ENCODE measurements at places on chromosomes 3 and 15.

DNA sequence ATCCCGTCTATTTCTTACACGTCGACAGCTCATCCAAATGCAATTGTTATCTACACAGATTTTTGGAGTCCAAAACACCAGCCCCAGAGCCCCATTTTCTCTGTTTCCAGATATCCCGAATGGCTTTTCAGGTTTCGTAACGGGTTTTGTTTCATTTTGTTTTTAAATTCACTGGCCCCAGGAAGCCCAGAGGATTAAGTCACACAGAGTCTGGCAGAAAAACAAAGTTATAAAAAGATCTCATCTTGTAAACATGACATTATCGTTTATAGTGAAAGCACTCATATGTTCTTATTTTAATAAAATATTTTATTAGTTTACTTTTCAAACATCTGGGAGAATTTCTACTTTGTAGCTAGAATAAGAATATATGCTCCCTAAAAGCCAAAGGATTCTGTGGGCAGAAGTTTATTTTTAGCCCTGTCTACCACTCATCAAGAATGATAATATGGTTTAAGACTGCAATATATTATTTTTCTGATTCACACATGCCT lies 149.3 kb upstream of the SLC2A2 start:
- DNase-seq, result no peak

DNA sequence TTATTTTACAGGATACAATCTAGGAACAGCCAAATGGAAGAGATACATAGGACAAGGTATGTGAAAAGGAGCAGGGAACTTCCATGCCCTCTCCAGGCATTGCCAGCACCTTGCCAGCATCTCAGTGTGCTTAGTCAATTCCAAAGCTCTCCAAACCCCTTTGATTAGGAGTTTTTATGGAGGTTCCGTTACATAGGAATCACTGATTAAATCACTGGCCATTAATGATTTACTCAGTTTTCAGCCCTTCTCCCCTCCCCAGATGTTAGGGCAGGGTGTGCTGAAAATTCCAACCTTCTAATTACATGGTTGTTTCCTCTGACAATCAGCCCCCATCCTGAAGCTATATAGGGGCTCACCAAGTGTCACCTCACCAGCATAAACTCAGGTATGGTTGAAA lies 11.5 kb downstream of the MYLK start:
- DNase-seq, result no peak

DNA sequence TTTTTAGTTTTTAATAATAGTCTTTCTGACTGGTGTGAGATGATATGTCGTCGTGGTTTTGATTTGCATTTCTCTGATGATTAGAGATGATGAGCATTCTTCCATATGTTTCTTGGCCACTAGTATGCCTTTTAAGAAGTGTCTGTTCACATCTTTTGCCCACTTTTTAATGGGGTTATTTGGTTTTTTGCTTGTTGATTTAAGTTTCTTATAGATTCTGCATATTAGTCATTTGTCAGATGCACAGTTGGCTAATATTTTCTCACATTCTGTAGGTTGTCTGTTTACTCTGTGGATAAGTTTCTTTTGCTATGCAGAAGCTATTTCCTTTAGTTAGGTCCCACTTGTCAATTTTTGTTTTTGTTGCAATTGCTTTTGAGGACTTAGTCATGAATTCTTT lies 185.4 kb downstream of the SUCNR1 start:
- DNase-seq, result no peak

DNA sequence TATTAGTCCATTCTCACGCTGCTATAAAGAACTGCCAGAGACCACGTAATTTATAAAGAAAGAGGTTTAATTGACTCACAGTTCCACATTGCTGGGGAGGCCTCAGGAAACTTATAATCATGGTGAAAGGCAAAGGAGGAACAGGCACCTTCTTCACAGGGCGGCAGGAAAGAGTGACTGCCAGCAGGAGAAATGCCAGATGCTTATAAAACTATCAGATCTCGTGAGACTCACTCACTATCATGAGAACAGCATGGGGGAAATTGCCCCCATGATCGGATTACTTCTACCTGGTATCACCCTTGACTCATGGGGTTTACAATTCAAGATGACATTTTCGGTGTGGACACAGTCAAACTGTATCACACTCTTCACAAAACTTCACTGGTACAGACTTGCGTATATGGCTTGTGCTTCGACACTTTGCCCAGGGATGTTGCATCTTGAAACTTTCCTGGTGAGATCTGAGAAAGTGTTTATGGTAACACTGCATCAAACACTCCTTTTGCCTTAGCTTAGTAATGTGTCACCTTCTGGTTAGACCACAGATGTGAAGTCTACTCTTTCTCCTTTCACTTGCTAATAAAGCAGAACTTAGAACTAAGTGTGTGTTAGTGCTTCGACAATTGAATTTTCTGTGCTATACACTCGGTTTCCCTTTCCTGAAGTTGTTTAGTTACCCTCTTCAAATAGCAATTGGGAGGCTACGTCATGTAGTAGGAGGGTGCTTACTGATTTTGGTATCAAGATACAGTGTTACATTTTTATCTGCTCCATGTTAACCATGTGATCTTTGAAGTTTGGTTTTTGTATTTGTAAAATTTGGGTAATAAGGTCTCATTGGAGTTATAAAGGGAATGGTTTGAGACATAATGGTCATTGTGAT lies 185.7 kb downstream of the LPP start:
- DNase-seq, result no peak

All from retinal pigment epithelial cell (primary cell).